DND-41 (cell line): ENCODE measurements at places on chromosomes 4 and X.
A peak's percentile ranks its signal among the peaks of the same experiment; 100 is the strongest.

GRCh38 chr4:53595204-53595603 is 3.9 kb upstream of the LNX1 start:
- DNase-seq = no peak

DNA sequence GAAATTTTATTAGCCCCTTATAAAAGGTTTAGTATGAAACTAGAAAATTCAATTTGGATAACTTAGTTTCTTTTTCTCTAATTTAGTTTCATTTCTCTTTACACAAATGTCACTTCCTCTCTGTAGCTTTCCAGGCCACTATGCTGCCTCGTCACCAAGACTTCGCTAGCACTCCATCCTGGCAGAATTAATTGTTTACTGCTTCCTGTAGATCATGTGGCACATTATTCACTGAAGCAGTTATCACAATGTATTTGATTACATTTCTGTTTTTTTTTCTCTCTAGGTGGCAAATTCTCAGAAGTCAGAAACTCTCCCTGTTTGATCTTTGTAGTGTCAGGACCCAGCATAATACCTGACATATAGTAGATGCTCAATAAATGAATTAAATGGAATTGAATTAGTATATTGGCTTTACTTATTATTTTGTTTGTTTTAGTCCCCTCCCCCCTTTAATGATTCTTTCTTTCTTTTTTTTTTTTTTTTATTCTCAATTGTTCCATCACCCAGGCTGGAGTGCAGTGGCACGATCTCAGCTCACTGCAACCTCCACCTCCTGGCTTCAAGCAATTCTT is 9.3 kb upstream of the SAT1 start:
- peak; percentile 41 for DNase-seq

DNA sequence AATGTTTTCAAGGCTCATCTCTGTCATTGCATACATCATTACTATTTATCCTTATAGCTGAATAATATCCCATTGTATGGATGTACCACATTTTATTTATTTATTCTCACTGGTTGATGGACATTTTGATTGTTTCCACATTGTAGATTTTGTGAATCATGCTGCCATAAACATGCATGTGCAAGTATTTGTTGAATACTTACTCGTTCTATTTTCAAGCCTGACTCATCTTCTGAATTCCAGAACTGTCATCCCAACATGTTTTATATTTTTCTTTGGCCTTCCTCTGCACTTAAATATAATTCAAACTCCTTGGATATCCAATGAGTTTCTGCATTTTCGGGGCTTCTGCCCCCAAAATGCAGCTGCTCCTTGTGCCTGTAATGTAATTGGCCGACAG is 77.6 kb downstream of the MXRA5 start:
- DNase-seq = no peak

DNA sequence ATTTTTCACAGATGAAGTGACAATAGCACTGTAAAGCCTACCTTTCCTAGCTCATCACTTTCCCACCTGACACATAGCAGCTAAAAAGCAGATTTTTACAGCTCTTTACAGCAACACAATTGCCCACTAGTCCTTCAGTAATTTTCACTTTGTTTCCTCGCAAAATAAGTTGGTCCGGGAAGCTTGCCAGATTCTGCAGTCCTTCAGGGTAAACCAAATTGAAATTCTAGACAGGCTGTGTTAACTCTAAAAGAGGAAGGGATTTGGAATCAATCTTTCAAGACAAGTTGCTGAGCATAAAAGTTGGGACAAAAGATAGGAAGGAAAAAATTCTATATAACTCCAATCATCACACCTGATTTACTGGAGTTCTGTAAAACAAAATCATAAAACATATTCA is 8.7 kb downstream of the C1QTNF7 start:
- no peak for DNase-seq

GRCh38 chr4:95869961-95870500 is 30.1 kb downstream of the PDHA2 start:
- peak; percentile 5 for DNase-seq

DNA sequence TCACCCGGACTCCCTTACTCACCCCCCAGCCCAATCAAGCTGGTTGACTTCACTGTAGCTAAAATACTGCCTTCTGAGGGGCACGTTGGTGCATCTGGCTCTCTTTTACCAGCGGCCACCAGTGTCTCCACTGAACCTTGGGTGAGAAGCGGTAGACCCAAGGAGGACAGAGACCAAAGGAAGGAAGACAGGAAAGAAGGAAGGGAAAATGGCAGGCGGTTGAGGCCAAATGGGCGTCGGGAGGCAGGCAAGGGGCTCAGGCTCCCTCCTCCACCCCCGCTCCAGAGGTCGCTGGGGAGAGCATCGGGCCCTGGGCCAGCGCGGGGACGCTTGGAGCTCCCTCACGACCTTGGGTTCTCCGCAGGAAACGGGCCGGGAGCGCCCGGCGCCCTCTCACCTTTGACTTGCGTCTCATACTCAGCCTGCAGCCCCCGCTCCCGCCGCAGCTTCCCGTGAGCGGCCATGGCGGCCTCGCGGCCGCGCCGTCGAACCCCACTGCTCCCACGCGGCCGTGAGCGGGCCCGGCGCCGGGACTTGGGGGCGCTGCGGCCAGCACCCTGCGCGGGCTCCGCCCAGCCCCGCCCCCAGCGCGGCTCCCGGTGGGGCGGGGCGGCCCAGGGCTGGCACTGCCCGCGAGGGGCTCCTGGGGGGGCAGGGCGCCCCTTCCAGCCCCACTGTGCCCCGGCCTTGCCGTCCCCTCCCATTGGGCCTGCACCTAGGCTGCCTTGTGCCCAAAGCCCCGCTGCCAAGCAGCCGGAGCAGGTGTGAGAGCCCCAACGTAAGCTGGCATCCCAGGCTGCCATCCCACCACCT is at the start of gene ARHGAP4:
Gene ARHGAP4 (minus strand): TSS at position 526 of the 813 bp plus-strand sequence. CDS start 62 bp downstream, at position 464.
- DNase-seq = peak; percentile 72

- no peak for DNase-seq
Measured at GRCh38 chrX:69253821-69254220, 88.6 kb upstream of the PJA1 start.

DNA sequence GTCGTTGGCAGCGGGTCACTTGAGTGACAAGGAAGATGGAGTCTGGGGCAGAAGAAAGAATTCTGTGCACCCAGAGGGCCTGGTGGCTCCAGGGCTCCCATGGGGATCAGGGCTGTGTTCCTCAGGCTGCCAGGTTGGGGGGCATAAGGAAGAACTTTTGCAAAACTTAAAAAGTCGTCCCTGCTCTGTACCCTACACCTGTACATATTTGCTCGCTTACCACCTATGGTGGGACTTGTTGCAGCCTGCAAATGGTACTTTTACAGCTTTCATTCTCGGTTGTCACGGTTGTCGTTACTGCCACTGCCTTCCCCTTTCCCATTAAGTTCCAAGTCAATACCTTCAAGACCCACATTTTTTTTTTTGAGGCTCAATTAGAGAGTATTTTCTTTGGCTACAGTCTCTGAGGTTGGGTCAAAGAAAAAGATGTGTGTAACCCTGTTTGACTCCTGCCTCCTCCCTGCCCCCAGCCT is 9.1 kb downstream of the ARX start:
- DNase-seq = no peak

- no peak for DNase-seq
Measured at GRCh38 chrX:100263650-100264049, 146.4 kb downstream of the PCDH19 start.

- no peak for DNase-seq
Measured at GRCh38 chrX:137565921-137566745, at the start of gene ZIC3. ZIC3 (plus strand) TSS chrX:137566127; CDS start chrX:137566692, 565 bp downstream.

- DNase-seq = no peak
Measured at GRCh38 chr4:74217365-74217764, 59.4 kb downstream of the MTHFD2L start.

DNA sequence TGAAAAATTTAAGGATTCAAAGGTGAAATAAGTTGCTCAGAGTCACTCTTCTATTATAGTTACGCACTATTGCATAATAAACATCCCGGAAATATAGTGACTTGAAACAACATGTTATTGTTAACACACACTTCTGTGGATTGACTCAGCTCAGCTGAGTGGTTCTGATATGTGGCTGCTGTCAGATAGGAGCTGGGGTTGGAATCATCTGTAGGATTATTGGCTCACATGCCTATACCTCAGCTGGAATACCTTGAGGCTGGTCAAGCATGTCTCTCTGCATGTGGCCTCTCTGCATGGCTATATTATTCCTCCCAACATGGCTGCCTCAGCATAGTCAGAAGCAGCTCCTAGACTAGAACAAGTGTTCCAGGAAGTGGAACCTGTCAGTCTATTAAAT is 486.7 kb upstream of the MAGEB2 start:
- no peak for DNase-seq

- DNase-seq = no peak
Measured at GRCh38 chr4:95580226-95580625, 31.5 kb upstream of the UNC5C start.

DNA sequence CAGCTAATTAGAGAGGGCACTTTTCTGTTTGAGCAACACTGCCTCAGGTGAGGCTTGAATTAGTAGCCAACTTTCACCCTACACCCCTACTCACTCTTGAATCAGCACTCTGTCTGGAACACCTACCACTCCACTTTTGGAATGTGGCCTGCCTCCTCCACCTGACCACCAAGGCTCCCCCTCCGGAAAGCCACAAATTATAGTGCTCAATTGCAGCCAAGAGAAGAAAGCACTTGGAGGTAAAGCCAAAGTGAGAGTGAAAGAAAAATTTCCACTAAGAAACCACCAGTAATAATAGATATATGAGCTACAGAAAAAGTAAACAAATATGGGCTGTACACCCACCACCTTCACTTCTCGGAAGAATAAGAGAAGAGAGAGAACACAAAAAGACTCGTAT is 41.1 kb downstream of the PPP3CA start:
- DNase-seq = no peak

GRCh38 chrX:101385795-101386541 is at the start of gene BTK:
BTK (minus strand) TSS chrX:101386191; CDS start chrX:101375284, 10,907 bp downstream.
- no peak for DNase-seq

- no peak for DNase-seq
Measured at GRCh38 chr4:8090312-8090711, 68.3 kb downstream of the ABLIM2 start.

GRCh38 chr4:57740625-57741190 is 630.5 kb upstream of the IGFBP7 start:
- no peak for DNase-seq

GRCh38 chrX:153830640-153831428 is 490 bp upstream of the PDZD4 start:
- DNase-seq = no peak

GRCh38 chrX:44144177-44144945 is 171.2 kb upstream of the NDP start:
- no peak for DNase-seq

- DNase-seq = no peak
Measured at GRCh38 chr4:15317246-15317645, 110.6 kb upstream of the C1QTNF7 start.
